Cerebellum (tissue), 4 donors: ENCODE measurements at places on chromosomes 4 and X. TPM values are rescaled to one million over a fixed set of nuclear protein-coding genes. Genes with fewer than 3 reads are reported as not detected.

GRCh38 chr4:172725581-172725980, 443.0 kb upstream of the GALNT7 start:
- DNase-seq = no peak

GRCh38 chrX:97628326-97628725, 744.6 kb downstream of the RPA4 start:
- no peak for DNase-seq

Gene FAT1
- total RNA-seq = 85.3 TPM

Gene CPLX1
- total RNA-seq = 3.4 TPM
